Bladder microvascular endothelial cell (primary cell): ENCODE measurements at places on chromosomes 1 and 21. TPM values are rescaled to one million over a fixed set of nuclear protein-coding genes. Genes with fewer than 3 reads are reported as not detected.

ASTN1 gene
- total RNA-seq, result not detected in 2 replicates

MCOLN2 gene
- total RNA-seq, result not detected in 2 replicates

KMO gene
- total RNA-seq, result not detected in 2 replicates

MIXL1 gene
- 0.06 TPM in 1 of 2 replicates, not detected in the other for total RNA-seq

CFAP107 gene
- not detected in 2 replicates for total RNA-seq
